ENCODE measurements at places on chromosomes 11 and 22. TPM values are rescaled to one million over a fixed set of nuclear protein-coding genes. Genes with fewer than 3 reads are reported as not detected.

Gene MRGPRE
- not detected for total RNA-seq

Gene FOLR2
- not detected for total RNA-seq

Gene APOA1
- total RNA-seq: not detected

Gene KCNK7
- not detected for total RNA-seq

Gene MAP6
- total RNA-seq: 0.05 TPM

DNA sequence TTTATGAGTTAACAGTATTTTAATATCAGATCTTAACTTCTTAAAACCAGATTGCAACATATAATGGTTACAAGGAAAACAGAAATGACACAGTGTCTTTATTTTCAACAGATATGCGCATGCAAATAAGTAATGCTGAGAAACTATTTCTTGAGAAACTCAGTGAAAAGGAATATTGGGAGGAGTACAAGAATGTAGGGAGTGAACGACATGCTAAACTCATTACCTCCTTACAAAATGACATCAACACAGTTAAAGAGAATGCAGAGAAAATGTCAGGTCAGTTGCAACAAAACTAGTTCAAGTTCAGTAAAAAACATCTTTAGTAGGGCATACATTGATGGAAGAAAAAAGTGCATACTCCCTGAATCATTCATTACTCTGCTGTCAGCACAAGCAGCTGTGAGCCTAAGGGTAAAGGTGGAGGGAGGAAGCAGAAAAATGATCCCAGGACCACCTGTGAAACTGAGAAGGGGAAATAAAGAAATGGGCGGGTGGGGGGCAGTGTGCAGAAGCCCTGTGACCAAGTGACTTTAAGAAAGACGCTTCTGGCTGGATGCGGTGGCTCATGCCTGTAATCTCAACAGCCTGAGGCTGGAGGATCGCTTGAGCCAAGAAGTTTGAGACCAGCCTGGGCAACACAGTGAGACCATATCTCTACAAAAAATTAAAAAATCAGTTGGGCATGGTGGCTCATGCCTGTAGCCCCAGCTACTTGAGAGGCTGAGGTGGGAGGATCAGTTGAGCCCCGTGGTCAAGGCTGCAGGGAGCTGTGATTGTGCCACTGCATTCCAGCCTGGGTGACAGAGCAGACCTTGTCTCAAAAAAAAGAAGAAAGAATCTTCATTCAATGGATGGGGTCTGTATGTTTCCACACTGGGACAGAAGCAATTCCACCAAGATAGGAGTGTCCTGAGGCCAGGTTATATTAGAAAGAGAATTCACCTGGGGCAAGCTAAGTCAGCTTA lies 31.2 kb downstream of the CCDC83 start:
- DNase-seq: no peak

GRCh38 chr22:44505796-44506354 lies 7.8 kb upstream of the RTL6 start:
- no peak for DNase-seq

DNA sequence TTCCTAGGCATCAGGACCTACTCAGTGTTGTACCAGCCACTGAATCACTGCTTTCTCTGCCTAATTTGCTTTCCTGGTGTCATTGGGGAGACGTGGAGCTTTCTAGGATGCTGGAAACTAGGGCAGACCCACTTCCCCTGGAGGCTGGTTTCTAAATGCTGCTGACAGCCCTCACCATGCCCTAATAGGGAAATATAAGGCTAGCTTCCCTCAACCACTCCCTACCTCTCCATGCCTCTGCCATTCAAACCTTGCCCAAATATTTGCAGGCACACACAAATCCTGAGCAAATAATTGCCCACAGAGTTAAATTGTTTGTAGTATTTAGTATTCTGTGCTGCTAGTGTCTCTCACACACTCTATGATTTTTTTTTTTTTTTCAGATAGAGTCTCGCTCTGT lies 310.2 kb downstream of the DDX10 start:
- no peak for DNase-seq

GRCh38 chr11:71193431-71193830 lies 58.9 kb downstream of the SHANK2 start:
- no peak for DNase-seq

GRCh38 chr11:57244911-57245310 lies 7.9 kb upstream of the APLNR start:
- DNase-seq: no peak

GRCh38 chr11:93123351-93123898 lies 74.4 kb downstream of the SLC36A4 start:
- DNase-seq: no peak

Measured in NCI-H460 (cell line).